ENCODE measurements at places on chromosomes 11 and 22.

DNA sequence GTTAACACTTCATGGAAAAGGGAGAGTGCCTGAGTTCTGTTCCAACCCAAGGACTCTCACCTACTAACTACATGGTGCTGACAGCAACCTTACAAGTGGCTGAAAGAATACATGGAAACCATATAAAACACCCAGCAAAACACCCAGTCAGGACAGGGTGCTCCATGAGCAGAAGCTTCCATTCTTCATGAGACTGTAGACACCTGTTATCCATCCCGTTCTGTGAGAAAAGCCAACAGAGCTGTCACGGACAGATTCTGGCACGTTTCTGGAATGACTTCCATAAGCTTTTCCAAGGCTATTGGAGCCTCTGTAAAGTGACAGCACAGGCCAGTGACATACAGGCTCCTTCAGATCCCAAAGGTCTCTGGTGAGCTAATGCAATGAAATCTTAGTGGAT lies 23.2 kb downstream of the PRR14L start:
- no peak for DNase-seq

DNA sequence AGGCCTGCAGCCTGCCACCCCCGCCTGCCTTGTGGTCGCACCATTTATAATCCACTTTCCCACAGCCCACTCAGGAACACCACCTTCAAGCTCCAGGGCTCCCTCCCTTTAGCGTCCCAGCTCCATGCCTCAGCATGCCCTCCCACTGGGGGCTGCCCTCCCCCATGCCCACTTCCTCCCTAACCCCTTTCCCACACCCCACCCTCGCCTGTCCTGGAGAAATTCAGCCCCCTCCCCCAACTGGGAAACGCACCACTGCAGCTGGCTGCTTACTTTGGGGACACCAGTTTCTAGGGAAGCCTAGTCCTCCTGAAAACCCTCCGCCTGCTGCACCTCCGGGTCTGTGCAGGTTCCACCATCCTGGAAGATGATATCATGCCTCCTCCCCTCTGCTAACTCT lies 3.4 kb upstream of the YPEL1 start:
- DNase-seq, result no peak

GRCh38 chr11:86708669-86709068 lies 36.3 kb upstream of the ME3 start:
- no peak for DNase-seq

- no peak for DNase-seq
These were observed 21.1 kb downstream of the NCAPD3 start for GRCh38 chr11:134202661-134203060.

GRCh38 chr11:19878520-19878919 lies 165.9 kb downstream of the NAV2 start:
- DNase-seq, result no peak

GRCh38 chr22:50250249-50250554 lies 863 bp downstream of the HDAC10 start:
- no peak for DNase-seq

DNA sequence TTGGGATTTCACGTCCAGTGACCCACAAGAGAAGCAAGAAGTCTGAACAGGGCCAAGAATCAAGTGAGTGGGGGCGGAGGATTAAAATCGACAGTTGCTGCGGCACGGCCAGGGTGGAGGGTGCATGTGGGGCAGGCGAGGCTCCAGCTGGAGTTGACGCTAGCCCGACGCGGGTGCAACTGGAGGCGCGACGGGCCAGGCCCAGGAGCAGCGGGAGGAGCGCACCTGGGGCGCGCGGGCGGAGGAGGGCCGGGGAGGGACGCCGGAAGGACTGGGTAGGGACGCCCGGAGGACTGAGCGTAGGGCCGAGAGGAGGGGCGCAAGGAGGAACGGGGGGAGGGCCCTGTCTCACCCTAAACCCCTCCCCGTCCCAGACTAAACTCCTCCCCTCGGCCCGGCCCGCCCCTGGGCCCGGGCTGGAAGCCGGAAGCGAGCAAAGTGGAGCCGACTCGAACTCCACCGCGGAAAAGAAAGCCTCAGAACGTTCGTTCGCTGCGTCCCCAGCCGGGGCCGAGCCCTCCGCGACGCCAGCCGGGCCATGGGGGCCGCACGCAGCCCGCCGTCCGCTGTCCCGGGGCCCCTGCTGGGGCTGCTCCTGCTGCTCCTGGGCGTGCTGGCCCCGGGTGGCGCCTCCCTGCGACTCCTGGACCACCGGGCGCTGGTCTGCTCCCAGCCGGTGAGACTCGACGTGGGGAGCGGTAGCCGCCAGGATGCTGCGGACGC lies at the start of gene IL17RA:
Gene IL17RA, plus strand, starts transcription at position 447 of the 723 bp plus-strand sequence. Its CDS starts 92 bp downstream, at position 539.
- peak; percentile 97 for DNase-seq

DNA sequence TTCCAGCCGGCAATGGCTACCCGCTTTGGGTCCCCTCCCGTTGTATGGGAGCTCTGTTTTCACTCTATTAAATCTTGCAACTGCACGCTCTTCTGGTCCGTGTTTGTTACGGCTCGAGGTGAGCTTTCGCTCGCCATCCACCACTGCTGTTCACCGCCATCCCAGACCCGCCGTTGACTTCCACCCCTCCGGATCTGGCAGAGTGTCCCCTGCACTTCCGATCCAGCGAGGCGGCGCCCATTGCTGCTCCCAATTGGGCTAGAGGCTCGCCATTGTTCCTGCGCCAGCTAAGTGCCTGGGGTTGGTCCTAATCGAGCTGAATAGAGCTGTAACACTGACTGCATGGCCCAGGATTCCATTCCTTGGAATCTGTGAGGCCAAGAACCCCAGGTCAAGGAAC lies 359.9 kb downstream of the CTTN start:
- DNase-seq, result no peak

Measured in GM23338 (cell line).